SJSA1 (cell line): ENCODE measurements at places on chromosomes 12 and 14. TPM values are rescaled to one million over a fixed set of nuclear protein-coding genes. Genes with fewer than 3 reads are reported as not detected.

Gene CCDC196
- not detected in 2 replicates for total RNA-seq

Gene TAS2R7
- total RNA-seq: not detected in 2 replicates

DNA sequence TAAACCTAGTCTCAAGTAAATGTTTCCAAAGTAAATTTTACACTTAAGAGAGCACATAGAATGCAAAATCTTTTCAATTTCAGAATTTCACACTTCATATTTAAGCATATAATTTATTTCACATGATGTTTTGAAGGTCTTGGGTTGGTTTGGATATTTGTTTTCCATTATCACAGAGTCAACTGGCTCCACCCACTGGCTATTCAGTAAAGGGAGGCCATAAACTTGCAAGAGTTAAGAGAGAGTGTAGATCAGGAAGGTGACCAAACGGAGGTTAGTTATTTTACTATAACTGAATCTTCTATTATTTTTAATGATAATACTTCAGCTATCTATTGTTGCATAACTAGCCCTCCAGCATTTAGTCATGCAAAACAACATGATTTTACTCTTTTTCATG lies 6.2 kb upstream of the CPNE8 start:
- DNase-seq: no peak

GRCh38 chr12:97994746-97995484 lies 520.5 kb upstream of the TMPO start:
- DNase-seq: no peak

DNA sequence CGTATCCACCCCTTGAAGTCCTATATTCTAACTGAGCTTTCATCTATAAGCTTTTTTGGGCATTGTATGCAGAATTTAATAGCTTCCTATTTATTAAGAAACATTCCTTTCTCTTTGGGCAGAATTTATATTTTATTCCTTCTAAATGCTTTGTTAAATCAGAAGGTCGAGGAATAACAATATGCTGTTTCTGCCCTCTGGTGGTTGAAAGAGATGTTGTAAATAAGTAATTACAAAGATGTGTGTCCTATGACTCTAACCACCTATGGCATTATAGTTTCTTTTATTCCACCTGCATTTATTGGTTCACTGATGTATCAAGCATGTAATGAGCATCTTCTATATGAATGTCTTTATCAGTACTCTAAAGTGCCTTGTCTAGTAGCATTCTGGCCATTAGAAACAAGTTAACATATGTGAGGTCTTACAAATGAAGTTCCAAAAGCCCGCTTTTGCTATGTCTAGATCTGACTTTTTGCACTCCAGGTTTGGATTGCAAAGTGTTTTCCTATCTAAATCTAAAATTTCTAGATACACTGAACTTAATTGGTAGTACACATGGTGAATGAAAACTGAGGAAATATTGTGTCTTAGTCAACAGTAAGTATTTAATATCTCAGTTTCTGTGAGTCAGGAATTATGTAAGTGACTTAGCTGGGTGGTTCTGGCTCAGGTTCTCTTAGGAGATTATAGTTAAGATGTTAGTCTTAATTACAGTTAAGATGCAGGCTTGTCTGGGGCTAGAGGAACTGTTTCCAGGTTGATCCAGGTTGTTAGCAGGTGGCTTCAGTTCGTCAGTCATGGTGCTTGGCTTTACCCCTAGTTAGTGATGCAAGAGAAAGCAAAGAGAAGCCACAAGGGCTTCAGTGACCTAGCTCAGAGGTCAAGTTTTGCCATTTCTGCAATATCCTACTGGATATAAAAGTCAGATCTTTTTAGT lies 57.5 kb downstream of the PLEKHA5 start:
- no peak for DNase-seq

- no peak for DNase-seq
These were observed 12.3 kb downstream of the EMP1 start for GRCh38 chr12:13208533-13209435.

GRCh38 chr12:5163661-5164060 lies 120.0 kb downstream of the KCNA5 start:
- DNase-seq: no peak

DNA sequence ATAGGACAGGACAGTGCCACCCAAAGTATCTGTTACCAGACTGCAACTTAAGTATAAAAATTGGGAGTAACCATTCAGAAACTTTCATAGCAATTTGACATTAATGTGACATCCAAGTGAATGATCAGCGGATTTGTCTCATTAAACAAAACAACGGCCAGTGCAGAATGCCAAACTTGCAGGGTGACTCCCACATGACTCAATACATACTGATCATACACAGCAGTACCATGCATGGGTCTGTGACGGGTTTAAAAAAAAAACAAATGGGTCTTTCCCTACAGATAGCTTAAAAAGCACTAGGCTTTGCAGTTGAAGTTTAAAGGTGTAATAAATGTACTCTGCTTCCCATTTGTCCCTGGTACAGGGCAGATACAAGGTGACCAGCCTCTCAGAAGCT lies 116.6 kb downstream of the SLC35F4 start:
- no peak for DNase-seq

- DNase-seq: no peak
These were observed 19.1 kb upstream of the NFKBIA start for GRCh38 chr14:35423621-35424020.

DNA sequence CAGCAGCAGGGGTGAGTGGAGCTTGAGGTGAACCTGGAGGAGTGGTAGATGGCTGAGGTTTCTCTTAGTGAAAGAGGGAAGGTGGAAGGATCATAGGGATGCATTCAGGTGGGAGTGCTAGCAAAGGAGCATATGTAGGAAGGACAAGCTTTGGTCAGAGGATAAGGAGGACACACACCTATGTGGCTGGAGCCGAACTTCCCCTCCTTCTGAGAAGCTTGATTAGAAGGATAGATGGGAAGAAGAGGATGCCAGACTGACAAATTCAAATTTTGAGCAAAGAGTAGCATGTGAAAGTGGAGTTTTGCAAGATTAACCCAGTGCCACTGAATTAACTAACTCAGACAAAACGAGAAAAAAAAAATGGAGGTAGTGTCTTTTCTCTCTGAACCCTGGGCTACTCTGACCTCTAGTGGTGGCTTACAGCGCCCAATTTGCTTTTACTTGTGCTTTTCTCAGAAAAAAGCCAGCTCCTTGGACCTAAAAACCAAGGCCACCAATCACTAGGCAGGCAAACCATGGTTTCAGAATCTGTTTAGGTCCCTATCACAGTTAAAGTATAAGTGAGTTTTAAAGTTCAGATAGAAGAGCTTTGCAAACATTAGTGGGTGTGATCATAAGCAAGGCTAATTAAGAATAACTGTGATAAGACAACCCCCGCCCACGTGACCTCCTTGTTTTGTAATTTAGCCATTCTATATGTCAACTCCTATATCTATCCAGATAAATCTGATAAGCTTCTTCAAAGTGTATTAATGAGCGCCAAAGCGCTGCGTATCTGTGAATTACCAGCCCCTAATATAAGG lies 15.5 kb downstream of the EMP1 start:
- DNase-seq: peak; percentile 64
